ENCODE measurements at places on chromosomes 12 and 14. TPM values are rescaled to one million over a fixed set of nuclear protein-coding genes. Genes with fewer than 3 reads are reported as not detected.

Gene GPD1
- total RNA-seq = 0.43 TPM

Gene KRT71
- not detected for total RNA-seq

Gene CLEC1B
- not detected for total RNA-seq

Gene GLS2
- 0.31 TPM for total RNA-seq

Gene AQP6
- not detected for total RNA-seq

Gene ABCC9
- 0.89 TPM for total RNA-seq

Gene SLC4A8
- 4.2 TPM for total RNA-seq

Gene OR6C2
- not detected for total RNA-seq

Gene FERMT2
- 302 TPM for total RNA-seq

Gene PAWR
- 213 TPM for total RNA-seq

Gene KIAA0586
- 19.0 TPM for total RNA-seq

Gene LRRC23
- total RNA-seq = 9.0 TPM

Gene OVCH1
- total RNA-seq = 0.52 TPM

Gene MYF6
- total RNA-seq = not detected

Gene IFT81
- total RNA-seq = 13.1 TPM

Gene KRT6C
- not detected for total RNA-seq

Gene OTX2
- total RNA-seq = not detected

Gene SLC39A2
- total RNA-seq = 0.60 TPM

Gene APOF
- total RNA-seq = not detected

Gene ATN1
- 117 TPM for total RNA-seq

Gene LMNTD1
- not detected for total RNA-seq

Gene P2RX7
- total RNA-seq = 0.08 TPM

Gene ESPL1
- 8.6 TPM for total RNA-seq

Gene KRT78
- not detected for total RNA-seq

Gene SIX1
- 339 TPM for total RNA-seq

Gene RASSF9
- total RNA-seq = 0.16 TPM

Gene IL25
- total RNA-seq = not detected

Gene FGF6
- total RNA-seq = not detected

Gene PIP4K2C
- 34.9 TPM for total RNA-seq

Gene MYBPC1
- total RNA-seq = not detected

Gene CCDC175
- total RNA-seq = not detected

Gene KLRB1
- not detected for total RNA-seq

Gene CLEC2A
- not detected for total RNA-seq

Gene KRT85
- not detected for total RNA-seq

Gene PLEKHD1
- total RNA-seq = 0.08 TPM

Gene MIP
- total RNA-seq = not detected
